ENCODE measurements at places on chromosomes 2 and 18.

GRCh38 chr2:173500953-173501352 is 146.3 kb downstream of the CDCA7 start:
- DNase-seq = no peak

DNA sequence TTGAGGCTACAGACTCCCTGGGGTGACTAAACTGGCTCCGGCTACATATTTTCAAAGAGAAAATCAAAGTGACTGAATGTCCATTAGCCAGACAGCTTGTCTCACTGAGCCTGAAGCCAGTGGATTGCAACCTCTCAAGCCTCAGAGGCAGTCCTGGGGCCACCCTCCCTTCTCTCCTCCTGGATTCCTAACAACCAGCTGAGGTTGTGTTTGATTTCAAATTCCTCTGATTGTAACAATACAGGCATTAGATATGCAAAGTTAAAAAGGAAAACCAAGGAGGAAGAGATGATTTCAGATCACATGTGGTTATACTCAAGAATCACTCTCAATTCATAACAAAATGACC is 101.0 kb upstream of the LMAN1 start:
- DNase-seq = no peak

- DNase-seq = no peak
These were observed 1.4 kb downstream of the ITGA6 start for GRCh38 chr2:172428832-172429210.

- no peak for DNase-seq
These were observed 174.9 kb downstream of the NR4A2 start for GRCh38 chr2:156157670-156158069.

- DNase-seq = no peak
These were observed 30.1 kb downstream of the RPL31 start for GRCh38 chr2:101032084-101032776.

Measured in hypothalamus (tissue), 51 donors.